ENCODE measurements at places on chromosomes 1 and 21. TPM values are rescaled to one million over a fixed set of nuclear protein-coding genes. Genes with fewer than 3 reads are reported as not detected.

Gene AMY1A
- not detected for total RNA-seq

- no peak for DNase-seq
Measured at GRCh38 chr1:186183970-186184628, 191.0 kb downstream of the TPR start.

Gene RGS4
- 24.2 TPM for total RNA-seq

Gene ELAPOR1
- 0.52 TPM for total RNA-seq

- no peak for DNase-seq
Measured at GRCh38 chr1:58454385-58454784, 92.1 kb downstream of the OMA1 start.

Gene PYHIN1
- 1.2 TPM for total RNA-seq

DNA sequence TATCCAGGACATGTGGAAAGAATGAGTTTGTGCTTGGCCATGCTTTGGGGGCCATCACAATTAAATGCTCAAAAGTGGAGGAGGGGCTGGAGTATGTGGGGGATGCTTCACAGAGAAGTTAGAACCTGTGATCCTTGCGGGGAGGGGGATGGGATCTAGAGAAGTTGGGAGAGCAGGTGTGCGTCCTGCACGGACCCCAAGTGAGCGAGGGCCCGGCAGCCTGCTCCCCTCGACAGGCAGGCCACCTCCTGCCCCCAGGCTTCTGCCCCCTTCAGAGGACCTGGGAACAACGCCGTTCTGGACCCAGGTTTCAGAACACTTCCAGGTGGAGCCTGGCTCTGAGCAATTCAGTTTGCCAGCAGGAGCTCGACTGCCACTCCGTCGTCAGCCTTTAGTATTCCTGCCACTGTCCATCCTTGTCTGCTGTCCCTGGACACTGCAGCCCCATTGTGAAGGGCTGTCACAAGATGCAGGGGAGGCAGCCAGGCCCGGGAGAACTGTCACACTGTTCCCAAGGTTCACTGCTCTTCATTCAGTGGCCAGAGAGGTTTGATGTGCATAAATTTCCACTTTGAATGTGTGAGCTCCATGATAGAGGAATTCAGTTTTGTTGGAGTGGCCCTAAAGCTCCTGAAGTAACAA lies 112.2 kb downstream of the DHRS3 start:
- no peak for DNase-seq

DNA sequence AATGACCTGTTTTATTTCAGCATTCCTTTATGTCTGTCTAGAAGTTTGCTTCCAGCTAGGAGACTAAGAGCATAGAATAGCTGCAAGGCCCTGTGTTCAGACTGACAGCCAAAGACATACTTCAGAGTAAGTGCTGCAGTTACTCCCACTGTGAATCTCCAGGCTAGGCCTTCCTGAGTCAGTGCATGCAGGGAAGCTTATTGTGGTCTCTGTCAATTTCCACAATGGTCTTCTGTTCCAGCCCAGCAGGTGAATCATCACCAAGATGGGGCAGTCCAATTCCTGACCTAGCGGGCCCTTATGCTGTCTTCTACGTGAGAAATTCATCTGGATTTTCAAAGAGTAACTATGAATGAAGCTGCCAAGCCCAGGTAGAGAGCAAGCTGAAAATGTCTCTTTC lies 146.3 kb upstream of the C8B start:
- no peak for DNase-seq

GRCh38 chr1:112060261-112060660 lies 70.8 kb upstream of the KCND3 start:
- no peak for DNase-seq

Gene CHIA
- not detected for total RNA-seq

GRCh38 chr1:33332357-33332789 lies 11.5 kb upstream of the A3GALT2 start:
- no peak for DNase-seq

DNA sequence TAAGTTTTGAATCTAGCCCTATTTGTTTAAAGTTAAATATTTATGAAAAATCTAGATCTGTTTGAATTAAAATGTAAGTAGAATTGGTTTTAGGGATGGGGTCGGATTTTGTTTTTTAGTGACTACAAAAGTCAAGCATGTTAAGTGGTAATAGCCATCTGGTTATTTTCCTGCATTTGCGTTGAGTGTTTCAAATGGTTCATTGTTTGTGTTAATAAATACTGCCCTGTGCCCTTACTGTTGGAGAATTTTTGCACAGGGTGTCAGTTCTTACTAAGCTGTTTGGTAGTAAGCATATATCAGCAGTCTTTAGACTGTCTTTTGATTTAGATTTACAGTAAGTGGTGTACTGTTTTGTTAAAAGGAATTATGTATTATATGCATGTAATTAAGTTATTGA lies 46.1 kb upstream of the TARS2 start:
- no peak for DNase-seq

Gene AVPR1B
- total RNA-seq: not detected

DNA sequence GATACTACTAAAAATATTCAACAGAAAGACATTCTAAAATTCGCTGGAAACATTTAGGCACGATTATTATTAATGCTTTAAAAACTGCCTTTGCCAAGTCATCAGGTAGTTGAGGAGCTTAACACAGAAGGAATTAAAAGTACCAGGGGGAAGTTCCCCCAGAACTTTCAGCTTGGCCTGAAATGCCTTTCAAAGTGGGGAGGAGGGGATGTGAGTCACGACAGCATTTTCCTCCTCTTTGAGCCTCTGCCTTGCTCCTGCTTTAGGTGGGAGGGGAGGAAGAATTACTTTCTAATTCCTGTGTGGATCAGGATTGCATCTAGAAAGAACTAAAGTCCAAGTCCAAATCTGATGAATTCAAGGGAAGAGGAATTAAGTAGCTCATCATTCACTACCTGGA lies 183.7 kb downstream of the CLIC6 start:
- no peak for DNase-seq

Gene RAB42
- 2.1 TPM for total RNA-seq

- DNase-seq: no peak
Measured at GRCh38 chr1:27816921-27817630, 13.5 kb upstream of the PPP1R8 start.

DNA sequence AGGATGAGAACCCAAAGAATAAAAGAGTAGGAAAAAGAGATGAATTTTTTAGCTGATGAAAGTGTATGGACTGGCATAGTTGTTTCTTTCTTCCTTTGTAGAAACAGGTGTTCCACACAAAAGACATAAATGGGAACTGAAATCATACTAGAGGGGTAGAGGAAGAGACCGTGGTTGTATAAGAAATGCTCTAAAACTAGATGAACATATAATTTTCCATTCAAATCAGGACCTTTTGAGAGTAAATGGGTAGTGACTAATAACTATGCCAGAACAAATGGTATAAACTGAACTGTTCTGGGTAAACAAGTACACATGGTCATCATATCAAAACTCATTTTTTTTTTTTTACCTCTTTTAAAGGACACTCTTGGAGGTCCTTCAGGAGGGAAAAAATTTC lies 344.2 kb downstream of the VAV3 start:
- no peak for DNase-seq

DNA sequence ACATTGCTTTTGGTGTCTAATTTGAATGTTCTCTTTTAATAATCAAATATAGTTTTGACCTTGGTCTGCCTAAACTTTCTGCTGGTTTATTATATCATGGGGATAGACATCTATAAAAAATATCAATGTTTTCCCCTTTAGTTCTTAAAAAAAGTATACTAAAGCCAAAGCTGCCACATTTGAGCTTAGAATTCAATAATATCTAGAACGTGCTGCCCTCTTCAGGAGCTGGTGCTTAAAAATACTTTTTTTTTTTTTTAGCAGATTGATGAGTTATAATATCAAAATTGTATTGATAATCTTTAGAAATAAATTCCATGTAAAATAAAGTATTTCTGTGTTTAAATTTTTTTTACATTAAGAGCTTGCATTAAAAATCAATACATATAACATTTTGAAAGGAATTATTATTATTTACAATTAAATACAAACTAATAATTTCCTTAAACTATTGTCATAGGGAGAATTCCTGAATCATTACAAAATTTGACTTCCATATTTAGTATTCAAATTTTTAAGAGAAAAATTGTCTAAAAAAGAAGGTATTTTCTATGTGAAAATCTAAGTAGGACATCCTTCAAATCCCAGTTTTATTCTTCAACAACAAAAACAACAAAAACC lies 40.1 kb upstream of the ADGRL2 start:
- DNase-seq: no peak

DNA sequence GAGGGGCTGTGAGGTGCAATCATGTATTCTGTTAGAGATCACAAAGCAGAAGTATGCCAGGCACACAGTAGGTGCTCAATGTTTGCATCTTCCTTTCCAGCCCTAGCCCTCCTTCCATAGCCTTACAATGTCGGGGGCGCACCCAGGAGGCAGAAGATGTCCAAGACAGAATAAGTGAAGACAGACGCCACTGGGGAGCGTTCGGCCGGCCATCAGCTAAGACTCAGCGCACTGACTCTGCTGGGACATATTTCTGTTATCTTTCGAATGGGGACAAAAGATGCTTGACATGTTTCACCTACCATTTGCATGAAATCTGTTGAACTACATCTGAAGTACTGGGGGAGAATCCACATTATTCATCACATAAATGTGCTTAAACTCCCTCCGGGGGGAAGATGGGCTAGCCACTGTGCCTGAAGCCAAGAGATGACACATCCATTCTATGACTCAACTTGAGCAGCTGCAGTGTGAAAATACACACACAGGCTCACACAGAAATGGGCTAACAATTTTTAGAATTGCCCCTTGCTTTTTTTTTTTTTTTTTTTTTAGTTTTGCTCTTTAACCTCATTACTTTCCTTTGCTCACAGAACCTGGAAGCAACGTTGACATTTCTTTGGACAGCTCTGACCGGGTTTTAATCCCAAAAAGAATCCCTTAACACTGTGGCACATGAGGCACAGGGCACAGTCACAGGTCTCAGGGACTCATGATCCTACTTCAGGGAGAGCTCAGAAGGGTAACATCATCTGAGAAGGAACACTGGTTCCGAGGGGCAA lies 7.9 kb downstream of the TIAM1 start:
- no peak for DNase-seq

- DNase-seq: no peak
Measured at GRCh38 chr1:214824763-214825162, 221.8 kb downstream of the CENPF start.
